ENCODE measurements at places on chromosomes 4 and X.

GRCh38 chr4:26468283-26468949, 21.9 kb downstream of the CCKAR start:
- DNase-seq: no peak

DNA sequence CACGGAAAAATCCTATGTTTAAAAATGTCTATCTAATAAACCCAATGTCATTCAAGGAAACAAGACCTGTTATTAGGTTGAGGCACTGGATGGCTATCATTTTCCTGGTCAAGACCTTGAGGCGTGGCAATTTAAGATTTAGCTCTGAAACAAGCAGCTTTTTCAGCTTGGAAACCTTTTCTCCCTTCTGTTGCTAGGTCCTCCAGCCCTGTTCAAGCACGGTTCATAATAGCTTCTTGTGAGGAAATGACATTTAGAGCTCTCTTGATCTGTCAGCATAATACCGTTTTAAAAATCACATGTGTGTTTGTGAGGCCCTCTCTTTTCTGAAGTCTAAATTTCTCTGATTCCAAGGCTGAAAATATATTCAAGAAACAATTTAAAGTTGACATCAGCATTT, 133.6 kb upstream of the GRPR start:
- no peak for DNase-seq

DNA sequence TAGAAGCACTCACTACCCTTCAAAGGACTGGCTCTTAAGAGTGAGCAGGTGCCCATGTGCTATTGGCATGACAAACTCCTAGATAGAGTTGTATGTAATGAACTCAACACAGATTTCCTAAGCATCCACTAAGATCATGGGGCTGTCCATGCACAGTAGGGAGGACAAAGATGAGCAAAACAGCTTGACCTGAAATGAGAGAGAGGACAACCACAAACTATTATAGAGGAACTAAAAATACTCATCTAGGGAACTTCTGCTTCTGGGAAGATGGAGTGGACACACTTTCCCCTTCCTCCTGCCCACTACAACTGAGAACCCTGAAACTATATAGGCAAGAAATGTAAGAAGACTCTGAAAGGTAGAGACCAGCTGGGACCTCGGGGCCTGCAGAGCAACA, 20.8 kb upstream of the TMEM128 start:
- no peak for DNase-seq

GRCh38 chrX:13605611-13606010, 36.2 kb downstream of the EGFL6 start:
- DNase-seq: no peak

DNA sequence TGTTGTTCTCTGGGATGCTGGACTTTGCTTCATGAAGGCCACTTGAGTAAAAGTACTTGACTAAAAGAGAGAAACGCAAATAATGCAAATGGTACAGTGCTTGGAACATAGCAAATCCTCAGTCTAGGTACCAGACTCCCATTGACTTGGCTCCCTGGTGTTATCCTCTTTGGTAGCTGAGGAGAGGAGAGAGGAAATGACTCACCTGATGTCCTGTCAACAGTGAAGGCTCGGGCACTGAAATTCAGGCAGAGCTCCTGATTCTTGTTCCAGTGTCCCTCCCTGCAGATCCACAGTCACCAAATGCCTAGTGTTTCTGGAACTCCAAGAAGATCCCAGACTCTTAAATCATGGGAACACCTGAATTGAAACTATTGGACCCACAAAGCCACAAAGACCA, 22.5 kb upstream of the TCEAL4 start:
- no peak for DNase-seq

DNA sequence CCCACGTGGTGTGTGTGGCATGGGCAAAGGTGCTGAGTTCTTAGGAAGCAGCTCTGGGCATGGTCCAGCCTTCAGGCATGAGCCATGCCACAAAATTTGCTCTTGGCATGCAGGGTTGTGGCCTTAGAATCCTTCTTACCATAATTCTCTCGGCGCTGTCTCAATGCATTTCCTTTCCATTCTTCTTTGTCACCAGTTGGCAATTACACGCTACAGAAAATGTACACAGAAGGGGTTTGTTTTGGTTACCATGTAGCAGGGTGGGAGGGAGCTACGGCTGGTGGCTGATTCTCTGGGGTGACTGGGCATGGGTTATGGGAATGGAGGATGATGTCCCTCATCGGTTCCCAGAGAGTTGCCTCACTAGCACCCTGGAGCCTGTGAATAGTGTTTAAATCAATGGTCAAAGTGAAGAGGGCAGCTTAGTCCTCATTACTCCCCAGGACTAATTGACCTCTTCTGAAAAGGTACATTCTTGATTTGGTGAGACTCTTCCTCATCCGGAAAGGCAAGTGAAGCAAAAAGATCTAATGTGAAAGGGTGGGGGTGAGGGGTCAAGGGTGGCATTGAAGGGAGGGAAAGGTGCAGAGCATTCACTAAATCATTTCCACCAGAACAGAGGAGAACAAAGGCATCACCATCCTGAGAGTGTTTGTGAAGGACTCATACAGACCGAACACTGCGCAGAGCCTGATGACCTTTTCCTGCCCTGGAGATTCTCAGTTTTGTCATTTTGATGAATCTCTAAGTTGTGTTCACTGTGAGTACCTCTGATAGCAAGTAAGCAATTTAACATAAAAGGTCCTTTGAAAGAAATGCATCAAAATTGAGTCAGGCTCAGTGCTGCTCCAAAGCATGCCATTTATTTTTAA, 199.8 kb upstream of the SFRP2 start:
- DNase-seq: no peak

- no peak for DNase-seq
Measured at GRCh38 chrX:16267431-16267830, 100.2 kb downstream of the MAGEB17 start.

- DNase-seq: no peak
Measured at GRCh38 chr4:78749972-78750727, 26.0 kb upstream of the BMP2K start.

DNA sequence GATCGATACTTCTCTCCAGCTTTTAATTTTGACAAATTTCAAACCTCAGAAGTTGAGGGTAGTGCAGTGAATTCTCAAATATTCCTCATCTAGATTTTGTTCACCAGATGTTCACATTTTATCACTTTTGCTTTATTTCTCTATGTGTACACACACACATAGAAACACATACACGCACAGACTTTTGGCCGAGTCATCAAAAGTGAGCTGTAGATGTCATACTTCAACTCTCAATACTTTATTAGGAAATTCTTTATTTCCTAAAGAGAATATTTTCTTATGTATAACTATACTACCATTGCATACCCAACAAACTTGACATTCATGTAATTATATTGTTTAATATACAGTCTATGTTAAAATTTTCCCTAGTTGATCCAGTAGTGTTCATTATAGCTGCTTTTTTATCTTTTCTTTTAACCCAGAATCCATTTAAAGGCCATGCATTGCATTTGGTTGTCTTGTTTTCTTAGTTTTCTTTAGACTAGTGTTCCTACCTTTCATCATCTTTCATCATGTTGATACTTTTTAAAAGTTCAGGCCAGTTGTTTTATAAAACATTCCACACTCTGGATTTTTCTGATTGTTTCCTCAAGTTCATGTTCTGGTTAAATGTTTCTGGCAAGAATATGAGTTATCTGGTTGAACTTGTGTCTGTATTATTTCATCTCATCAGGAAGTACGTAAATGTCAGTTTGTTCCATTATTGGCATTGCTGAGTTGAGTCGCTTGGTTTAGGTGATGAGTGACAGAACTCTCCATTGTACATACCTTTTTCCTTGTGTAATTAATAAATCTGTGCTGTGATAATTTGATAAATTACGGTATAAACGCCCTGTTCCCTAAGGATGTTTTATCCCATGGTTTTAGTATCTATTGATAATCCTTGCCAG, 94.1 kb upstream of the TLR2 start:
- no peak for DNase-seq

GRCh38 chr4:74197080-74197479, 39.2 kb downstream of the MTHFD2L start:
- no peak for DNase-seq

DNA sequence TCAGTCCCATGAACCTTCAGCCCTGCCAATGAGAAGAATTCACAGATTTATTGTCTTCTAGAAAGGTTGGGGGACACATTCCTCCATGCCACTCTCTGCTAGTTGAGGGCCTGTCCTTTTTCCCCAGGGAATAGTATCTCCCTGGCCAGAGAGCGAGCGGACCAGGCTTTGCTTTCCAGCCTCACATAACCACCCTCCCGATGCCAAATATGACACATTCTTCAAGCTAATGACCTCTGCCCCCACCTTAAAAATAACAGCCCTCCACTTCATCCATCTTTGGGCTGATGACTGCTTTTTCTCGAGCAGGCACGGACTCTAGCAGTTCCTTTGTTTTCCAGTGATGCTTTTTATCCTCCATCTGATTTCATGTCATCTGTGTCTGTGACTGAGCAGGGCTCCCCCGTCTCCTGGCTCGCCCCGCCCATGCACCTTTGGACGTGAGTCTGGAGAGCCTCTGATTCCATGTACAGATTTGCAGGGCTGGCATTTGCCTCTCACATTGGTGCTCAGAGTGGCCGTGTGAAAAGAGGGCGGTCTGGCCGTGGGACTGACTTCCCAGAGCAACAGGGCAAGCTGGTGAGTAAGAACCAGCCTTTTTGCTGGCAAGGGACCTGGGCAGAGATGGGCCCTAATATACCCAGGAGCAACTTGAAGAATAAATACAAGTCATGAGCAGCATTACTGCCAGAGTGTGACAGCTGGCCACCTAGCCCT, 279.8 kb downstream of the BCOR start:
- peak; percentile 90 for DNase-seq

DNA sequence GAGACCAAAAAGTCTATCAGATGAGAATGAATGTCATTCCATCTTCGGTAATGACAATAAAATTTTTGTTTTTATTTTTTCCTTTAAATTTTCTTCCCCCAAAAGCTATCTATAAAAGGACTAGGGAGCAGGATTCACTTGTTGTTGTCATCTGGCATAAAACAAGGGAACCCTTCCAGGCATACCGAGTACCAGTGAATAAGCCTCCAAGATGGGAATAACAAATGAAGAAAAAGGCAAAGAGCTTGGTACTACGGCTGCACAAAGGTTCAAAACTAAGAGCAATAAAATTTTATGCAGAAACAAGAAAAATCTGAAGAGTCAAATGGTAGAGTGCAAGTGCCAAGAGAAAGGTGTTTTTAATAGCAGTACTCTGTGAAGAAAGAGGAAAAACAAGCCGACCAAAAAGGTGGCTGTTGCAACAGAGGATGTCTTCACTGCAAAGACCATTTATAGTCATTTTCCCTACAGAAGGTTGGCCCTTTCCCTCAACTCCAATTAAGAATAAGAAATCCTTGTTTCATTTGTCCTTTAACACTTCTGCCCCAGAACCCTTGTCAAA, 25.8 kb downstream of the PPP3CA start:
- no peak for DNase-seq

DNA sequence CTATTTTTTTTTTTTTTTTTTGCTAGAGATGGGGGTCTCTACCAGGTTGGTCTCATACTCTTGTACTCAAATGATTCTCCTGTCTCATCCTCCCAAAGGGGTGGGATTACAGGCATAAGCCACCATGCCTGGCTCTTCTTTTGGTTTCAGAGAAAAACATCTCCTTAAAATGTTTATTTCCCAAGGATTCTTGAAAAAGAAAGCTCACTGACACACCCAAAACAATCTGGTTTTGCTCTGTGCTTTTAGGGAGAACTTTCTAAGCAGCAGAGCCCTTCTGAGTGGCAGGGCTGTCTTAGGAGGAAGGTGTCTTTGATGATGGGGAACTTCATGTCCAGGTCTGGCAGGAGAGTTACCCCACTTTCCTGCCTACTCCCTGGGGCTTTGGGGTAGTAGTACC, 1.2 kb downstream of the SOD3 start:
- no peak for DNase-seq

DNA sequence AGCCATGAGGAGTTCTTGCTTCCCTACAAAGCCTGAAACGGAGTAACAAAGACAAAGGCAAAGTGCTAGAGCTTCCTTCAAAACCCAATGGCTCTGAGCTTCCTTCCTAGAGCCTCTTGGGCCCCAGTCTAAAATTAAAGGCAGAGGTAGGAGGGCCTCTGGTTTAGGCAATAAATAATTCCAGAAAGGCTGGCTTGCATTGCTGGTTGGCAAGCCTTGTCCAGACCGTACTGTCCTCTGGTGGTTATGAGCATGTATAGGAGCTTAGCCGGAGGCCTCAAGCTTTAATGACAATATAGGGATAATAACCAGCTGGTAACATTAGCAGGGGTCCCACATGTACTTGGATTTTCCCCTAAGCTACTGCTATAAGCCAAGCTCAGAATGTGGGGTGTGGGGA, 237.3 kb downstream of the AR start:
- DNase-seq: peak; percentile 19

GRCh38 chr4:158808399-158808798, 39.6 kb downstream of the FNIP2 start:
- no peak for DNase-seq

DNA sequence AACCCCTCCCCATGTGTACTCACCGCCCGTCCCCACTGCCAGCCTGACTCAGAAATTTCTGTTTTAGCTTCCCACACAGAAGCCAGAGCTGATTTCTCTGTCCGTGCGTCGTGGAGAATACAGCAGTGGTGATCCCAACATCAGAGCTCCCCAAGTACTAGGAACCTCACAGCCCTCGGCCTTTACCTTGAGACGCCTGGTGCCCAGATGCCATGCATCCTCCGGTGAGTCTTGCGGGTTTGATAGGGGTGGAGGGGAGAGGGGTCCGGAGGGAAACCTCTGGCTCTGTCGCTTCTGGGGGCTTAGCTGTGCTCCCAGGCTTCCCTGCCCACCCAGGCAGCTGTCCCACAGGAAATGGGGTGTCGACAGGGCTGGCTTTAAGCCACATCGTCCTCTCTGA, 2.1 kb downstream of the LOC101059915 start:
- peak; percentile 23 for DNase-seq

GRCh38 chr4:38004062-38004461, 43.9 kb downstream of the PTTG2 start:
- no peak for DNase-seq

DNA sequence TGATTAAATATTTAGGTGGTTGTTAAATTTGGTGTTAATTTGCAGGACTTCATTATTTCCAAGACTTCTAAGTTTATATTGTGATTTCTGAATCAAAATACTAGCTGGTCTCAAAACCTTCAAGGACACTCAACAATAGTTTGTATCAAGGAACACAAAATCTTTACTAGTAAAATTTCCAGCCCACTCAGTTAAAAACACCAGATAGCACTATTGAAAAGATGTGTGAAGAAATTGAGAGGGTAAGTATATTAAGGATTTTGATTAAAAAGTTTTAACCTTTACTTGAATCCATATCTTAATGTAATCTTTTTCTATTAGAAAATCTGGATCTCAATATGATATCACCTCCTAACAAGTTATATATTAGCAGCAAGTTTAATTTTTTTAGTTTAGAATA, 89.3 kb upstream of the UGT8 start:
- DNase-seq: no peak

DNA sequence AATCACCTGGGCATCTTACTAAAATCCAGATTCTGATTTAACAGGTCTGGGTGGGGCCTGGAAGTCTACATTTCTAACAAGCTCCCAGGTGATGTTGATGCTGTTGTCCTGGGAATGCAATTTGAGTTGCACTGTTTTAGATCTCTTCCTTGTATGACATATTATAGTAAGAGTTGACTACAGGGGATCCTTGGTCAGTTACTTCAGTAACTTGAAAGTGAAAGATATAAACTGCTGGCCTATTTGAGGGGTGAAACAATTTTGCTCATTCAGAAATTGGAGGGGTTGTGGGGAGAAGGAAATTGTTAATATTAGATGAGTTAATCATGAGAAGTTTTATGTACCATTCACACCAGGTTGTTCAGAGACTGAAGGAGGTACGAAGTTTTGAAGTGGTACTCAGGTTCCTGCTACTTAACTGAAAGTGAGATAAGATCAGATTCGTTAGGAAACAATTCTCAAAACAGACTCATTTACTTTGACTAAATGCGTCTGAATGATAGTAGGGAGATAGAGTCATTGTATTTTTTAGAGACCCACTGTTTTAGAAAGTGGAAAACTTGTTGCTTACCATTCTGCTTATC, 12.5 kb downstream of the SH2D1A start:
- no peak for DNase-seq

All from tibial artery (tissue), 4 donors.